ENCODE measurements at places on chromosomes 12 and 14. TPM values are rescaled to one million over a fixed set of nuclear protein-coding genes. Genes with fewer than 3 reads are reported as not detected.

Gene C14orf132
- 26.5 TPM for polyA plus RNA-seq

GRCh38 chr12:12510141-12510540, 52.5 kb downstream of the DUSP16 start:
- no peak for DNase-seq

GRCh38 chr14:51657762-51658161, 6.1 kb downstream of the FRMD6 start:
- DNase-seq, result no peak

DNA sequence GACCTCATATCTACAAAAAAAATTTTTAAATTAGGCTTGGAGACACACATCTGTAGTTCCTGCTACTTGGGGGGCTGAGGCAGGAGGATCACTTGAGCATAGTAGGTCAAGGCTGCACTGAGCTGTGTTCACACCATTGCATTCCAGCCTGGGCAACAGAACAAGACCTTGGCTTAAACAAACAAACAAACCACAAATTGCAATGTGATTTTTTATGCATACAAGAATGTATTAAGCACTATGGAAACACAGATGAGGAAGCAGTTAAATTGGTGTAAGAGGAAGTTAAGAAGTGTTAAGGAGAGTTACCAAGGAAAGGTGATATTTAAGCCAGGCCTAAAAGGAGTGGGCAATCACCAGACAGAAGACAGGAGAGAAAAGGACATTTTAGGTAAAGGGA, 83.6 kb upstream of the HECTD1 start:
- DNase-seq, result no peak

DNA sequence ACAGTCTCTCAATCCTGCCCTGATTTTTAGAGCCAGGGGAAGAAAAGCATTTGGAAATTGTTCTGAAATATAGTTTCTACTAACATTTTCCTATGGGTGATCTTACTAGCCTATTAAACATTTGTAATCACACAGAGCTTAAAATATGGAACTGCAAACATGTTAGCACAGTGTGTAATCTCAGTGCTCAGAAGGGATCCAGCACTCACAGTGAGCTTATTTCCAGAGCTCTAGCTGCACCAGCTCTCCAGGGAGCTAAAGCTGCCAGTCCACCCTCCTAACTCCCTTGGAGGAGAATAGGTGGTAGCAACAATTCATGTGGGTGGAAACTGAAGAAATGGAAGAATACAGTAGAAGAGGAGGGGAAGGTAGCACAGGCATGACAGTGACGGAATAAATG, 64.9 kb upstream of the SYT1 start:
- DNase-seq, result no peak
